ENCODE measurements at places on chromosomes 6 and 20.

DNA sequence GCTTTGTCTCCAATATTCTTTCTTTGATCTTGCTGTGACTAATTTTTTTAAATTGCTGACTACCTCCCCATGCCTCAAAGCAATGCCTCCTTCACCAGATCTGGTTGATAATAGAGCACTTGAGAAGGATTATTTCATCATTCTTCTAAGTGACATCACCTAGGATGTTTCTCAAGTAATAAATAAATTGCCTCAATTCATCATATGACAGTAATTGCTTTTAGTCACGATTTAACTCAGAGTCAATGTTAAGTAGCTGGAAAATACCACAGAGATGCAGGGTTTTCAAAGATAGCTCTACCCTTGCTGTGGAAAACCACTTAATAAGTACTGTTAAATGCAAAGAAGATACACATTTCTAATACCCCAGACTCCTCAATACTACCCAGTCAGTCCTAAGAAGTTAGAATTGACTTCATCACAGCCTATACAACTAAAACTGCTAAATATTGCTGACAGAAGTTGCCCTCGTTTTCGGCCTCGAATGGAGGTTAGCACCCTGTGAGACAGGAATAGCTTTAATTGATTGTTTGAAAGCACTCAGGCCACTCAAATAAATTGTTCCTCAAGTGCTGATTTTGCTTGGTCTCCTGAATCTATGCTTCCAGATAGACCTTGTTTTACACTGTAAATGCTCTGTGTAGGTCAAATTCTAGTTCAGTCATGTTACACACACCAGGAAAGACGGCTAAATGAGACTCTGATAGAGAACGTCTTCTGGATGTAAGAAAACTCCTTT, 640.6 kb upstream of the CHD6 start:
- DNase-seq, result no peak

DNA sequence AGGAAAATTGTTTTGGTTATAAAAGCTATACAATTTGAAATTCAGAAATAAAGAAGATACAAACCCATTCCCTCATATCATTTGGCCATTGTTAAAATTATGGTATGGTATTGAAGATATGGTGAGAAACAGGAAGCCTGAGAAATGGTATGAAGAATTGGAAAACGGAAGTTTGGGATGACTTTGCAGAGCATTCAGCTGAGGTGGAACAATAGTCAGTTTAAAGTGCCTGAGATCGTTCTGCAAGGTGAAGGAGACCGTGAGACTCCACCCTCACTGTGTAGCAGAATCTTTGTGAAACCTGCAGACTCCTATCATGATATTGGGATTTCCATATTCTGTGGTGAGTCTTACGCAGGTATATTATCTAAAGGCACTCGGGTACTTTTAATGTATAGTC, 97.3 kb downstream of the ADGRB3 start:
- no peak for DNase-seq

DNA sequence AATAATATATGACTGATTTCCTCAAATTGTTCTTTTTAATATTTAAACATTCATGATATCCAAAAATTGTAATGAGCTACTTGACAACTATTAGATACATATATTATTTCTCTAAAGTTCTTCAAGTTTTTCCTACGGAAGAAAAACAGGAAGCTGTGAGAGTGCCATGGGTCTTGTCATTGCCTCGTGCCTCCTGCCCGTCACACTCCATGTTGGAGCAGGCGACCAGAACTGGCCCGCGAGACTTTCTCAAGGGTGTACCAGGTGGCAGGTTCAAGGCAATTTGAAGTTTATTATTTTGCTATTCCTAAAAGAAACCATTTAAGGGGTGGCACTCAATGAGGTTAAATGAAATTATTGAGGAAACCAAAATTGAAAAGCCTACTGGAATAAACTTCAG, 337.2 kb downstream of the HACE1 start:
- no peak for DNase-seq

DNA sequence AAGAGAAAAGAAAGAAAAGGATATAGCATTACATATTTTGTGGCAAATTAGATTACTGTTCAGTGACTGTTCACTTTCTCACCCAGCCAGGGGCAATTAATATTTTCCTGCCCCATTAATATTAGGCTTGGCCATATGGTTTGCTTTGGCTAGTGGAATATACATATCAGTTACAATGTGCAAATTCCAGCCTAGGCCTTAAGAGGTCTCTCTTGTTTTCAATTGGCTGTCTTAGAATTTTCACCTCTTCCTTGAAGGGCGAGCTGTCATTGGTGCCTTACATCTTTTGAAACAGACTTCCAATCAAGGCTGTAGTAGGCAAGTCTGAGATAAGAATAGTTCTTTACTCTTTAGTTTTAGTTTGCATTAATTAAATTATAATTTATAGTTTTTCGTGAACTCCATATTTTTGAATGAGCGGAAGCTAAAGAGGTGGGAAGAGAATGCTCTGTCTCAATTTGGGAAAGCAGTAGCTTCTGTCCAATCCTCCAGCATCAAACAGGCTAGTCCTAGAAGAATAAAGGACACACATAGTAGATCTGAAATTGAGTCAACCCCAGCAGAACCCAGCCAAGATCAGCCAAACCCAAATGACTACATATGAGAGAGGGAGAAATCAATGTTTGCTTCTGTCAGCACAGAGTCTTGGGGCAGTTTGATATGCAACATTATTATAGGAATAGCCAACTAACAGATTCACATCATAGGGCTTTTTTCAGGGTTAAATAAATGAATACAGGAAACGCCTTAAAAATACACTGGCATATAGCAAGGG, 6.3 kb upstream of the CSNK2A1 start:
- no peak for DNase-seq

- no peak for DNase-seq
These were observed 83.1 kb downstream of the SYNJ2 start for GRCh38 chr6:158064725-158065251.

DNA sequence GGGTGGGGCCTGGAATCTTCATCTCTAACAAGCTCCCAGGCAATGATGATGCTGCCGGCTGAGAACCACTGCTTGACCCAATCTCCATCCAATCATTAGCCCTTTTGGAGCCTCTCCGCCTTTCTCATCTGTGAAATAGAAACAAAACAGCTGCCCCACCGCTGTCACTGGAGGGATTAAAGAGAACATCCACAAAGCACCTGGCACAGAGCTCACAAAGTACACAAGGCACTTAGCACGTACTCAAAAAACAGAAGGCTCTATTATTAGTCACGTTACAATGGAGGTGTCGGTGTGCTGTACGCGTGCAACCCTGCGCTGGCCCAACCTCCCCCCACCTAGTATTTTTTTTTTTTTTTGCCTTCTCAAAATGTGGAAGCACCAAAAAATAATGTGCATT, 213.5 kb upstream of the ARID1B start:
- no peak for DNase-seq

DNA sequence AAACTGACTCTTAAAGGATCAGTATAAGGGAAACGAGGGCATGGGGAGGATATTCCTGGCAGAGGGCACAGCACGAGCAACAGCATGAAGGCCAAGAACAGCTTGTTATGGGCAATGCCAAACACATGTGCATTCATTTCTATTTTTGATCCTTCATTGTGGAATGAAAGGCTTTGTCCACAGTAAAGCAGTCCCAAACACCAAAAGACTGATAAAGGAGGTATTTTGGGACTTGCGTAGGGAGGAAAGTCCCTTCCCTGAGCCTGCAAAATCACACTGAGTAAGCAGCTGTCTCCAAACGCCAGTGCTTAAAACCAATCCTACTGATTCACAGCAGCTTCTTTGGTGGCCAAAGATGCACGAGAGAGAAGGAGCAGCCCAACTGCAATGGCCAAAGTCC, 138.2 kb downstream of the UNC5CL start:
- no peak for DNase-seq

DNA sequence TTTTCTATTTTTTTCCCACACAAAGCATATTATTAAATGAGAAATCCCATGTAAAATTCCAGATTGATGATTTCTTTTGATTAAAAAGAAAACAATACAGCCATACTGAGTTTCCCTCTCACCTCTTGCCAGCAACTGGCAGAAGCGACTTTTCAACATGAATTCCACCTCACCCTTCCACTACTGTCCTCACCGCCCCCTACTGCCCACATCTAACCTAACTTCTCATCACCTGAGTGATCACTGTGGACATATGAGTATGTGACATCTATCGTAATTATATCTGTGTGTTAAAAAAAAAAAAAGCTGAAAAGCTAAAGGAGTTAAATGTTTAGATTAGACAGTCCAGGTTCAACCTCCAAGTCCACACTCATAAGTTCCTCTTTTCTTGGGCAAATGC, 528.6 kb downstream of the PRKN start:
- no peak for DNase-seq

DNA sequence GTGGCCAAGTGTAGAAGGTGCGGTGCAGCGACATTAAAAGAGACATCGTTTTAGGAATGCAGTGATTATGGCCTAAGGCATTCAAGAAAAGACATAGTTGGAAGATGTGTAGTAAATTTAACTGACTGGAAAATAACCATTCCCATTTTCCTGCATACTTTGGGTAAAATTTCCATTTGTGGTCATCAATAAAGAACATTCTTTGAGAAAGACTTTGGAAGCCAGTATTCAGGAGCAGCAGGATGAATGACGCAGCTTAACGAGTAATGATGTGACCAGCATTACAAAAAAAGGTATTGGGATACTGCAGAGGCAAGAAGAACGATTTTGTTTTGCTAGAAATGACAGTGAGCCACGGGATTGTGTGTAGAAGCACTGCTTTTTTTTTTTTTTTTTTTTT, 7.0 kb upstream of the RWDD1 start:
- no peak for DNase-seq

- DNase-seq, result no peak
These were observed 49.0 kb downstream of the HNF4A start for GRCh38 chr20:44404204-44405181.

DNA sequence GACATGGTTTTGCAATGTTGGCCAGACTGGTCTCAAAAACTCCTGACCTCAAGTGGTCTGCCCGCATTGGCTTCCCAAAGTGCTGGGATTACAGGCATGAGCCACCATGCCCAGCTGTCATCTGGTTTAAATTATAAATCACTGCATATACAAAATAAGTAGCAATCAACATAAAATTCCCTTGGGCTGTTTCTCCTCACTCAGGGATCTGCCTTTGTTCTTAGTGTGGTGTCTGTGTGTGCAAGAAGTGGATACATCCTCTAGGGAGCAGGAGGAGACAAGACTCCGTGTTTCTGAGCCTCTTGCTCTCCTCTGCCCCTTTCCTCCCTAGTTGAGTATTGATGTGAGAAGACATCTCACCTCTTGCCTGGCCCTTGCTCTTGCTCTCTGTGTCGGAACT, 65.2 kb upstream of the ADGRF4 start:
- DNase-seq, result no peak

DNA sequence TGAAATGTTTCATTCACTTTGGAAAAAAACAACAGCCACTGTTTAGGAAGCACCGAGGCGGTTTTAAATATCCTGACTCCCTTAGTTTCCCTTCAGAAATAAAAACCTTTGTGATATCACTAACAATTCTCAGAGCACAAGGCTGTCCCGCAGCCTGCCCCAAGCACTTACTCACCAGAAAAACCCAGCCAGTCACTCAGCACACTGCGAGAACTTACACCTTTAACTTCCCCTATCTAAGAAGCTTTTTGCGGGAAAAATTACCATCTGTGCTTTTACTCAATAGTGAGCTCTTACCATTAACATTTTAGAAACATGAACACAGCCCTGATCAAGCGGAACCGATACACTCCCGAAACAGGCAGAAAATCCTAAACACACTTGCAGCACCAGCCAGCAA, 9.3 kb downstream of the ZBTB46 start:
- no peak for DNase-seq

GRCh38 chr6:114404339-114404955, 61.6 kb upstream of the HS3ST5 start:
- no peak for DNase-seq

DNA sequence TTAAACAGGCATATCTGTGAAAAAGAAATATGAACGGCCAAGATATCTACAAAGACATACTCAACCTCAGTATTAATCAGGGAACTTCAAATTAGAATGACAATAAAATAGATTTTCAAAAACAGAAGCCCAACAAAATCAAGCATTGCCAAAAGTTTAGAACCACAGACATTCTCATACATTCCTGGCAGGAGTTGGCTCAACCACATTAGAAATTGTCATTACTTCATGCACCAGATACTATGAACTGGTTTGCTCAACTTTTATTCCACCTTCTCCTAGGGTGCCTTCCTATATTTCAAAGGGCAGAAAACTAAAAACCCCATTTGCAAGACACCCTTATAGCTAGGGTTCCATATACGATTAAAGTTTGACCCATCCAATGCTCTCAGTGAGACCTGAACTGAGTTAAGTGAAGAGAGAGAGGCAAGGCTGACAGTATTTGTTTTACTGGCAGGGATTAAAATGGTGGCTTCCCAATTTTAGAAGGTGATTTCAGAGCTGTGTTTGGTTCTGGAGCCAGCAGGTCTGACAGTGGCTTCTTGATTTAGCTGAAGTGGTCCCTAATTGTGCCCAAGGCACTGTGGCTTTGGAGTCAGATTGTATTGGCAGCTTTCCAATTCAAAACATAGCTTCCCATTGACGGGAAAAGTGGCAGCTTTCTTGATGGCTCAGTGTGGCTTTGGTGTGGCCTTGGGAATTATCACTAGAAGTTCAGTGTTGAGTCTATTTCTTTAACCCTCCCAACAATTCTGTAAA, 77.1 kb upstream of the CDYL start:
- no peak for DNase-seq

DNA sequence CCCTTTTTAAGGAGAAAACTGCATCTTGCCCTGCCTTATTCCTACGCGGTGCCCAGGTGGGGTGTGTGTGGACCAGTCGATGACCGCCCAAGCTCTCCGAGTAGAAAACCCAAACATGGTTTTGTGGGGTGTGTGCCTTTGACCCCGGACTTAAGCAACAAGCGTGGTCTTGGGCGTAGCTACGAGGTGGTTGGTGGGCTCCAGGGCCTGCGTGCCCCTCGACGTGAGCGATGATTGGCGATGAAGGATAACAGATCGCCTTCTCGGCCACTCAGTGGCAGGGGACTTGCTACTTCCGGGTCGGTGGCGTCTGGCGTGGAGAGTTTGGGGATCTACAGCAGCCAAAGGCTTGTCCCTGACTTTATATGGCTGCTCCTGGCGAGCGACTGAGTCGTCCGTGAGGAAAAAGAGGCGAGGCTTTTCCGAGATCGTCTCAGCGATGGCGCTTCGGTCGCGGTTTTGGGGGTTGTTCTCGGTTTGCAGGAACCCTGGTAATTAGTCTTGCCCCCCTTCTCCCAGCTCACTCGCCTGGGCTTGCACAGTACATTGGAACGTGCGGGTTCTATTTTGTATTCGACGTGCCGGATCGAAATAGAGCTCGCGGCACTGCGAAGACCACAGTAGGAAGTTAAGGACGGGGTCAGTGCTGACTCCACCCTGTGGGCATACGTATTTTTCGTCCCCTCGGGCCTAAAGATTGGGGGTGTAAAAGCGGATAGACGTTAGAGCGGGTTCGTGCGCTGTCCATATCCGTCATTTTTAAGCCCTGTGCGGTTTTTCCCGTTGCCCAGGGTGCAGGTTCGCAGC, at the start of gene MRPL18:
MRPL18 (plus strand) TSS at position 319 of the 807 bp plus-strand sequence; CDS start at position 440, 121 bp downstream.
- peak; percentile 78 for DNase-seq

DNA sequence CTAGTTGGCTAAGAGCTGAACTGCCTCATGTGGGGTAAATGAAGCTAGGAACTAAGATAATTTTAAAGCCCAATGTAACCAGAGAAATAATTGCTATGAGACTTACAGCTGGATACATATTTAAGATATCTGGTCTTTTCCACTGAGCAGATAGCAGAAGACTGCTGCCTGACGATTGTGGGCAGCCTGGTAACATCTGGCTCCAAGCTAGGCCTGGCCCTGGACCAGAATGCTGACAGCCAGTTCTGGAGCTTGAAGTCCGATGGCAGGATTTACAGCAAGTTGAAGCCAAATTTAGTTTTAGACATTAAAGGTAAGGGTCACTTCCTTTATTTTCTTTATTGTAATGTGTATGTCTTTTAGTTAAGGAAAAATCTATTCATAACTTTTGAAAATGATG, 65.7 kb downstream of the RTN4IP1 start:
- no peak for DNase-seq

- no peak for DNase-seq
These were observed 61.2 kb downstream of the IGF2R start for GRCh38 chr6:160030103-160030502.
